ENCODE measurements at places on chromosomes 2 and 18.

DNA sequence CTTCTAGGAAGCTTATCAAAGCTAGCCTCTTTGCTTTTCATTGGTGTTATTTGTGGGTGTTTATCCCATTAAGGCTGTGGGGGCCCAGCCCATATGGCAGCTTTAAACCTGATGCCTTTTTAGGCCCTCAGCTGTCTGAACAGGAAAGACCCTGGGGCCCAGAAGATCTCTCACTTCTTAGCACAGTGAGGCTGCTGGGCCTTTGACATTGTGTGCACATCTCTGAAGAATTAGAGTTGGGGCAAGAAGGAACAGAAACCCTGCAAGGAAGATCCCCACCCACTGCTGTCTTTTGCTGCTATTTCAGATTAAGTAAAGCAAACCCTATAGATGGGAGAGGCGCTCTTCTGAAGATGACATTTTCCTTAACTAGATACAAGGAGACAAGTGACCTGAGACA is 250.0 kb downstream of the SMAD2 start:
- peak; percentile 10 for DNase-seq

- no peak for DNase-seq
Observed at GRCh38 chr2:225466891-225467604, 67.5 kb downstream of the NYAP2 start.

- no peak for DNase-seq
Observed at GRCh38 chr2:150479075-150479915, 8.2 kb downstream of the RND3 start.

DNA sequence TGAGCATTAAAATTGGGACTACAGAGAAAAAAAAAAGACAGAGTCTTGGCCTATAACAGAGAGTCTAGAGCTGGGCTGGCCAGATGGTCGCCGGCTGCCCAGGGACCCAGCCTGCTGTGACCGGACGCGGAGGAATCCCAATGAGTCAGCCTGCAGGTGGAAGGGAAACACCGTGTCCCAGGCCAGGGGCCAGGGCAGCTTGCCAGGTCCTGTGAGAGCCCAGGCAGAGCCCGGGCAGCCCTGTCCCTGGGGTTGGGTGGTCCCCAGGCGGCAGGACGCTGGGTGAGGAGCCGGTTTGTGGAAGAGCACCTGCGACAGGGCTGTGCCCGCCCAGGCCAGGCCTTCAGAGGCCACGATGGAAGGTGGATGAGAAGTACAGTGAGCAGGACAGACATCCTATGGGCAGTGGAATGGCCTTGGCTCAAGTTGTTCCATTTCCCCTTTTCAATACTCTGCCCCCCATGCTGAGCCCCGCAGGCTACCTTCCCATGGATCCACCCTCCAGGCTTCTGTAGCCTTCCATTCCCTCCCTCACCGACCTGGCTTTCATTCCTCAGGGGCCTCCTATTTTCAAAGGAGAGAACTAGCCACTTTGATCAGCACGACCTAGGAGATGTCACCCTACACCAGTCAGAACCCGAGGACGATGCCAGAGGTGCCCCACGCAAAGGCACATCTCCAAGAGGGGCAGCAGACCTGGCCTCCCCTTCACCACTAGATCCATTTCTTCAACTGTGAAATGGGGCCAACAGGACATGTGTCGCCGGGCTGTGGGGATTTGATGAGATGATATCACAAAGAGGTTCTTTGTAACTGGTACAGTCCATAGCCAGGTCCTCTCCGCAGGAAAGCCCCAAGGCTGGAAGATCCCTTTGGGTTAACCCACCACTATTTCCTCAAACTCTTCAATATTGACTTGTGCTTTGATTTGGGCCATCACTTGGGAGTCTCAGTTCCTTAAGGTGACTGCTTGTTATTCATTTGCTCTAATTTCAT is 87.5 kb downstream of the POLR1A start:
- DNase-seq = peak; percentile 35

DNA sequence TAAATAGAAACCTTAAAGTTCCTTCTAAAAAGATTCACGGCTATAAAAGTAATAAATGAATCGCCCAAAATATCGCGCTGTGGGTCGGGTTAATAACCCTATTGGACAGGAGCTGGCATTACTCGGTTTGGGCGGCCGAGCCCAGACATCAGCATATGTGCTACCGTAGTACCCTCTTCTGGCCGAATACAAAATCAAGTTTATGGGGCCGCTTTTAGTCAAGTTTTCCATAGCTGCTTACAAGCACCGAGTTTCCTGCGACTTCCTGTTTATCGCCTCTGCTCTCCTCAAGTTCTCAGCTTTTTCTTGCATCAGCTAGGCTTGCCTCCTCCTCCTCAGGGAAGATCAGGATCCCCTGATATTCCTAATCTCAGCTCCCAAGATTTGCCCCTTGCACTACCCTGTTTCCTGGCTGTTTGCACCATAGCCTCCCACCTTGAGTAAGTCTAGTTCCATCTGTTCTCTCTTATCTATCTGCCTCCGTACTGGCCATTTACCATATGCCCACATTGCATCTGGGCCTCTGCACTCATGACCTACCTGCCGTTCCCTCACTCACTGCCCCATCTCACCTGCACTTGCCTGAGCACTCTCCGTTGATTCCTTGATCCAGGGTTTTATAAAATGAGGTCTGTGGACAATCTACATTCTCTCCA is 56.1 kb downstream of the SLC35F5 start:
- peak; percentile 80 for DNase-seq

DNA sequence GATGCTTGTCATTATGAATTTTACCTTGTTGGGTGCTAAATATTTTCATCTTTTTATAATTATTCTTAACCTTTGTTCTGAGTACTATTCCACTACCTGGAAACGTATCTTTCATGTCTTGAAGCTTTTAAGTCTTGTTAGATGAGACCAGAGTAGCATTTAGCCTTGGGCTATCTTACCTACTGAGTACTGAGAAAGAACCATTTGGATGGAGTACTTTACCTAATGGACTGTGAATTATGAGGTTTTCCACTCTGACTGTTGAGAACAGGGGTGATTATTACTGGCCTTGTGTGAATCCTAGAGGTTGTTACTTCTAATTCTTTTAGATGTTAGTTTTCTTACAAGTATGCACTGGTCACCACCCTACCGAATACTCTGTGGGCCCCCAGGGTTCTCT is 63.5 kb downstream of the CCDC102B start:
- DNase-seq = no peak

DNA sequence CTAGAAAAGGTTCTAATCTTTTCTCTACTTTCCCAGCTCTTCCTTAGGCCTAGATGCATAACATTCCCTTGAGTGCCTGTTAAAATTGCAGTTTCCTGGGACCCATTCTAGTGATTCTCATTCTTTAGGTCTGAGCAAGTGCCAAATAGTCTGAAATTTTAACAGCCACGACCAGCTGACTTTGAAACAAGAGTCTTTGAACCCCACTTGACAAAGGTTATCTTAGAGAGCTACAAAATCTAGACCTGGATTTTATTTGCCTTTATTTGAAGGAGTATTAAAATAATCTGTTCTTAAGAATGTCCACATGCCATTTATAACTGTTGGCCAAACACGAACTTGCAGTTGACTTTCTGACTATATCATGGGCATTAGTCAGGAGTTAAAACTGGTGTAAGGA is 110.2 kb upstream of the LHCGR start:
- no peak for DNase-seq

DNA sequence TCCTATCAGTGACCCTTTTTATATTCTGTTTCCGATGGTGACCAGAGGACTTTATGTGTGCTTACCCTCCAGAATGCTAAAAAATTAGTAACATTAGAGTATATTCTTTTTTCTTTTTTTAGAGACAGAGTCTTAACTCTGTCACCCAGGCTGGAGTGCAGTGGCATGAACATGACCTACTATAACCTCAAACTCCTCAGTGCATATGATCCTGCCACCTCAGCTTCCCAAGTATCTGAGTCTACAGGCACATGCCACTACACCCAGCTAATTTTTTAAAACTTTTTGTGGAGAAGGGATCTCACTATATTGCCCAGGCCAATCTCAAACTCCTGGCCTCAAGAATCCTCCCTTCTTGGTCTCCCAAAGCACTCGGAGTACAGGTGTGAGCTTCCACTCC is 74.6 kb downstream of the MALT1 start:
- DNase-seq = no peak

DNA sequence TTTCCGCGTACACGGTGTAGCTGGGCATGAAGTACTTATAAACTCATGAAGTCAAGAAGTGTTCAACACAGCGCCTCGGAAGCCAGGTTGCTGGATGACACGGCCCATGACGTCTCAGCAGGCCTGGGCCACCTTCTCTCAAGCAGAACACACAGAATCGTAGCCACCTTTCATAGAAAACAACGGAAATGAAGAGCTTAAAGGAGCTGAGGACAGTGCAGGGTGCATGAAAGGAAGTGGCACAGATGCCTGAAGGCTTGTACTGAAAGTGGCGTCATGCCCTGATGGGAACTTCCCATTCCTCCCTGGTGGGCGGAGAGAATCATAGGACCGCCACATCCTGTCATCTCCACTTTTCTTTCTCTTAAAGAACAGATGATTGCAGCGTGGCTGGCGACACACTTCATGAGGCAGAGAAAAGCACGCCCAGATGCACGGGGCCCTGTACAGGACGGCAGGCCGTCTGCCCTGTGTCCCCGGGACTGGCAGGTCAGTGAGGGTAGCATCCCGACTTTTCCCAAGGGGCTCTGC is 31.1 kb downstream of the HDAC4 start:
- no peak for DNase-seq

All from NCI-H524 (cell line).